ENCODE measurements at places on chromosomes 3 and 15.

DNA sequence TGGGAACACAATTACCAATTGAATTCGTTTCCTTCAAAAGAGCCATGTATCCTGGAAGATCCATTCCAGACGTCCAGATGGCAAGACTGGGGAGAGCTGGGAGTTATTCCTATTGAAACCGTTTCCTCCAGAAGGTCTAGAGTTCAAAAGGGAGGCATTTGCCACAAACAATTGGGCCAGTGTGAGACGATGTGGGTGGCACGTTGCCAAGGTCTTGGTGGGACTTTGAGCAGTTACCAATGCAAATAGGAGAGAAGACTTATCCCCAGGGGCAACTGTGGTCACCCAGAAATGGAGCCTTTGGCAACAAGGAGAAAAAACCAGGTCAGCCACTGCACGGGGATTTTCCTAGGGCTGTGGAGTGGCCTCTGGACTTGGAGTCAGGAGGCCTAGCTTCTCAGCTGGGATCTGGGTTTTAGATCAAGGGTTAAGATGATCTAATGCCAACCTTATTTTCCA, 29.6 kb upstream of the TLE3 start:
- no peak for DNase-seq

DNA sequence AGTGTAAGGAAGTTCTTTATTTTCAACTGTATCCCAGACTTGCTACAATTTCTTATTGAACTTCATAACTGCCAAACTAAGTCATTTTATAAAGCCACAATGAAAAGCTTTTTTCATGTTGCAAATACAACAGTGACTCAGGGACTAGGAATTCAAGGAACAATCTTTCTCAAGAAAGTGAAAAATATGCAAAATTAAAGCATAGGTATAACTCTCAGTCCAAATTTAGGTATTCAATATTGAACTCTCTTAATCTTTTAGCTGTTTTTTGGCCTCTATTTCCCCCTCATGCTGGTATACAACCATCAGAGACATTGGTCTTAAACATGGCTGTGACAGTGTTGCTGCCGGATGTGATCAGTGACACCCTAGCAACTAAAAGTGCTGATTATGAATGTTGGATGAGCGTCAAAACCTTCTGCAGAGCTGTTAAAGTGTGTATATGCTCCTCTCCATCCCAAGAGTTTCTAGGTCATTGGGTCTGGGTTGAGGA, 476.9 kb downstream of the ZNF385D start:
- DNase-seq, result no peak

DNA sequence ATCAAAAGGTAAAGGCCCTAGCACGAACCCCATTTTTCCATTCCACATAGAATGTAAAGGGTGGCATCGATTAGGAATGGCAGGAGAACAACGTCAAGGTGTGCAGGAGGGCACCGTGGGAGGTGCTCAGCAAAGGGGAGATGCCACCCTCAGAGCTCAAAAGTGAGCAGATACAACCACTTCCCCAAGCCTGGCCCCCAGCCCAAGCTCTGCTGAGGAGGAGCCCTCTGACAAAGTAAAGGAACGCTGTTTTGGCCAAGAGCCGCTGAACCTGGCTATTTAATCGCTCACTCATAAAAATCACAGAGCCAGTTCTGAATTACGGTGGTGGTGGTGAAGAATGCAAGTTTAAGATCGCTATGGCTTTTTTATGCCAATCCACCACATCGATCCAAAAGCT, 12.4 kb downstream of the GNB5 start:
- no peak for DNase-seq

- no peak for DNase-seq
These were observed 242.0 kb upstream of the FEZF2 start for GRCh38 chr3:62615258-62615849.

DNA sequence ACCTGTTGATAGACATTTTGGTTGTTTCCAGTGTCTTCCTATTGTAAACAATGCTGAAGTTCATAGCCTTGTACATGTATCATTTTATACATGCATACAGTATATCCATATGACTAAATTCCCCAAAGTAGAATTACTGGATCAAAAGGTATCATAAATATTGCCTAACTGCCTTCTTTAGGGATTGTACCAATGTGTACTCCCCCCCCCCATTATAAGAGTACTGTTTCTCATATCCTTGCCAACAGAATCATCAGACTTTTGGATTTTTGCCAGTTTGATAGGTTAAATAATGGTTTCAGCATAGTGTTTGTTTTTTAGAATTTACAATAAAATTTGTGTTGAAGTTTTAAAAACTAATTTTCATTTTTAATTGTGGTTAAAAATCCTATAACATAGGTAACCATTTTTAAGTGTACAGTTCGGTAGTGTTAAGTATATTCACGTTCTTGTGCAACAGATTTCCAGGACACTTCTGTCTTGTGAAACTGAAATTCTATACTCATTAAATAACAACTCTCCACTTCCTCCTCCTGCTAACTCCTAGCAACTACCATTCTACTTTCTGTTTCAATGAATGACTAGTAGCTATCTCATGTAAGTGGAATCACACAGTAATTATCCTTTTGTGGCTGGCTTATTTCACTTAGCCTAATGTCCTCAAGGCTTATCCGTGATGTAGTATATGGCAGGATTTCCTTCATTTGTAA, 30.8 kb upstream of the MAP3K13 start:
- DNase-seq, result no peak

DNA sequence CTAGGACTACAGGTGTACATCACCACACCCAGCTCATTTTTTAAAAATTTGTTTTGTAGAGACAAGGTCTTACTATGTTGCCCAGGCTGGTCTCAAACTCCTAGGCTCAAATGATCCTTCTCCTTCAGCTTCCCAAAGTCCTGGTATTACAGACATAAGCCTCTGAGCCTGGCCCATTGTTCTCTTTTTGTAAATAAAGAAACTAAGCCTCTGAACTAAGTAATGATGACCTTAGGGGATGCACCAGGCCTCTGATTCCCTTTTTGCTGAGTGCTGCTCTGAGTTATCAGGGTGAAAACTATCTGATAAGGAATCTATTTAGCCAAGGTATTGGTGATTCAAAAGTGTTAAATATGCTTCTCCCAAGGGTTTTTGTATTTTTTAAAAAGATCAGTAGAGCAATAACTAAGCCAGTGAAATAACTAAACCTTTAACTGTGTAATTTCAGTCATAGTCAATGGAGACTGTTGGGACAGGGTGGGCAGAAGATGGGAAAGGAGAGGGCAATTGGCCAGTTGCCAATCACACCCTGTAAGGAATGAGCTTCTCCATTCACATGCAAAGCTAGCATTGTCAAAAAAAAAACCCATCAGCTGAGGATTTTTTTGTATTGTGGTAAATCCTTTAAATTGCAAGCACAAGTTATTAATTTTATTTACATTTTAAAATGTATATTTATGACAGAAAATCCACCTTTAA, 194.8 kb upstream of the PFN2 start:
- DNase-seq, result no peak

DNA sequence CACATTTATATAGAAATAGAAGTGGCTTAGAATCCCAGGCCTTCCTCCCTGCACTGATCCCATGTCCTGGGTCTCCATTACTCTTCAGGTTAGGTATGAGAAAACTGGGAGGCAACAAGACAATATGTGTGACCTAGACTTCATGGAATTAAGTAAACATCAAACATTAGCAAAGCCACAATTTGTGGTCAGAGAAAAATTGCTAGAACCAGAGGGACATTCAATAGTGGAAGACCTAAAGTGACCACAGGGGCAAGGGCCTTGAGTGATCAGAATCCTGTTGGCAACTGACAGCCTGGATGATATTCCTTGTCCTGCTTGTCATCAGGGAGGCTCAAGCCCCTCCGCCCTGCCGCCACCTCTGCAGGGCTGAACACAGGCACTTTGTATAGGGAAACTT, 322.8 kb upstream of the CTNNB1 start:
- no peak for DNase-seq

DNA sequence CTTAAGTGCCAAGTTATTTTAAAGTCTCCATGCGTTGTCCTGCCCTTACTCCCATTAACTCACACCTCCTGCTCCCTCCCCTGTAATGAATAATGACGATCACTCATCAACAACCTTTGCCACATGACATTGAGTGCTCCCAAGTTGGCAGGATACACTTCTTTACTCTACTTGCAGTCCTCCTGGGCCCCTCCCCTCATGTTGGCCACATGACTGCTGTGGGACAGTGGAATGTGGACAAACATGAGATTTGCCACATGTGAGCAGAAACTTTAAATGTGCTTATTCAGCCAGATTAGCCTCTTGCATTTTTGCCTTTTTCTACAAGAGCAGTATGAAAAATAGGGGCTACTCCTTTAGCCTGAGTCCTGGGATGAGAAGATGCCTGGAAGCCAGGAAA, 167.9 kb downstream of the DCLK3 start:
- DNase-seq, result no peak

DNA sequence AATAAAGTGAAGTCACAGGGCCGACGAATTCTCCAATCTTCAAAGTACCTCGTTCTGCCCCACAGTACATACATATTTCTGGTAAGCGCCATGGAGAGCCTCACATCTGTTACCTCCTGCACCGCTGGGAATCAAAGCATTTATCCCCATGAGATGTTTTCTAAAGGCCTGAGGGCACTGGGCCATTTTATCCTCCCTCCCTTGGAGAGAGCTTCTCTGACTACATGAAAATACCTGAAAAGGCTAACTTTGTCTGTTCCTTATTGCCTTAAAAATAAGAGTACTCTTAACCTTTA, 148.1 kb downstream of the RORA start:
- no peak for DNase-seq

DNA sequence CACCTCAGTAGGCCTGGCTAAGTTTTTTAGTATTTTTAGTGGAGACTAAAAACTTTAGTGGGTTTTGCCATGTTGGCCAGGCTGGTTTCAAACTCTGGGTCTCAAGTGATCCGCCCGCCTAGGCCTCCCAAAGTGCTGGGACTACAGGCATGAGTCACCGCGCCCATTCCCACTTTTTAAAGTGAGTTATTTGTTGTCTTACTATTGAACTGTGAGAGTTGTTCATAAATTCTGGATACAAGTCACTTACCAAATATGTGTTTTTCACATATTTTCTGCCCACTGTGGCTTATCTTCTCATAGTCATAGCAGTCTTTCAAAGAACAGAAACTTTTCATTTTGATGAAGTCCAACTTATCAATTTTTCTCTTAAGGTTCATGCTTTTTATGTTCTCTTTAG, 29.9 kb upstream of the SPSB4 start:
- DNase-seq, result no peak

DNA sequence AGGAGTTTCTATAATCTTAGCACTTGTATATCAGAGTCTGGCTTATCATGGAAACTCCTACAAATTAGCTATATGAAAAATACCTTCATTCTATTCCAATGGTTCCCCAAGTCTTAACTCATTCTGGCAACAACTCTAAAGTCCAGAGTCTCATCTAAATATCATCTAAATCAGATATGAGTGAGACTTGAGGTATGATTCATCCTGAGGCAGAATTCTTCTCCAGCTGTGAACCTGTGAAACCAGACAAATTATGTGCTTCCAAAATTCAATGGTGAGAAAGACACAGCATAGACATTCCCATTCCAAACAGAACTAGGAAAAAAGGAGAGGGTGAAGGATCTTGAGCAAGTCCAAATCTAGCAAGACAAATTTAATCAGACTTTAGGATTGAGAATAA, 138.8 kb downstream of the THRB start:
- no peak for DNase-seq
